D721Med (cell line): ENCODE measurements at places on chromosomes 2 and 18.

DNA sequence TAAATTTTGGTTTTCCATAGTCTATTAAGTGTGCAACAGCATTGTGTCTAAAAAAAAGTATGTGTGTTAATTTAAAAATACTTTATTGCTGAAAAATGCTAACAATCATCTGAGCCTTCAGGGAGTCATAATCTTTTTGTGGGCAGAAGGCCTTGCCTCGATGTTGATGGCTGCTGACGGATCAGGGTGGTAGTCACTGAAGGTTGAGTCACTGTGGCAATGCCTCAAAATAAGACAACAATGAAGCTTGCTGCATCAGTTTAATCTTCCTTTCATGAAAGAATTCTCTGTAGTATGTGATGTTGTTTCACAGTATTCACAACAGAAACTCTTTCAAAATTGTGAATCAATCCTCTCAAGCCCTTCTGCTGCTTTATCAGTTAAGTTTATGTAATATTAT, 31.3 kb downstream of the HDHD2 start:
- DNase-seq, result no peak

GRCh38 chr2:30601375-30601774, 154.3 kb downstream of the LCLAT1 start:
- no peak for DNase-seq

DNA sequence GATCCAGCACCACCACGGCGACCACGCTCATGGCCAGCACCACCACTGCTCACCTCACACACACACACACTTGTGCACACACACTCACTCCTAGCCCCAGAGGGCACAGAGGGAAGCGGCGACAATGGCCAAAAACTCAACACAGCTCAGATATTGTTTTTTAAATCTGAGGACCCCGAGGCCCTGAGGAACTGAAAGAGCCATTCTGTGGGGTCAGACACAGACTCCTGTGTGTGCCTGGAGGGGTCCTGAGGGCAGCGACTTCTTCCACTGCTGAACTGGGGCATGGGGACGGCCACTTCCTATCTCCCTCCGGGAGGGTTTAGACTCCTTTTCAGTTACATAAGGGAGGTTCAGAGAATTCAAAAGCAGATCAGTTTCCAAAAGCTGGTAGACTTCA, 116.6 kb upstream of the PXDN start:
- no peak for DNase-seq

DNA sequence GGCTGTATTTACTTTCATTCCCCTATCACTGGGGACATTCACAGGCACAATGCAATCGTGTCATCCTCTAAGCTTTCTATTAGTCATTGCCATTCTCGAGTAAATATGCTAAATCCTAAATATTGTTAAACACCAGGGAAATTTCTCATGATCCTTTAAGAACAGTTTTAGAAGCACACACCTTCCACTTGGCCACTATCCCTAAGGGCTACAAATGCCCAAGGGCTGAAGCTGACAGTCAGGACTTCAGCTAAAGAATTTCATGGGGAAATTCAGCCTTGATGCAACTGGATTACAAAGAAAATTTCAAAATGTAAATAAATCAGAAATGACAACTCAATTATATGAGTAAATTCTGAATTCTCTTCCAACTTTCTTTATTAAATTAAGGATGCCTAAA, 163.1 kb upstream of the PID1 start:
- DNase-seq, result no peak

DNA sequence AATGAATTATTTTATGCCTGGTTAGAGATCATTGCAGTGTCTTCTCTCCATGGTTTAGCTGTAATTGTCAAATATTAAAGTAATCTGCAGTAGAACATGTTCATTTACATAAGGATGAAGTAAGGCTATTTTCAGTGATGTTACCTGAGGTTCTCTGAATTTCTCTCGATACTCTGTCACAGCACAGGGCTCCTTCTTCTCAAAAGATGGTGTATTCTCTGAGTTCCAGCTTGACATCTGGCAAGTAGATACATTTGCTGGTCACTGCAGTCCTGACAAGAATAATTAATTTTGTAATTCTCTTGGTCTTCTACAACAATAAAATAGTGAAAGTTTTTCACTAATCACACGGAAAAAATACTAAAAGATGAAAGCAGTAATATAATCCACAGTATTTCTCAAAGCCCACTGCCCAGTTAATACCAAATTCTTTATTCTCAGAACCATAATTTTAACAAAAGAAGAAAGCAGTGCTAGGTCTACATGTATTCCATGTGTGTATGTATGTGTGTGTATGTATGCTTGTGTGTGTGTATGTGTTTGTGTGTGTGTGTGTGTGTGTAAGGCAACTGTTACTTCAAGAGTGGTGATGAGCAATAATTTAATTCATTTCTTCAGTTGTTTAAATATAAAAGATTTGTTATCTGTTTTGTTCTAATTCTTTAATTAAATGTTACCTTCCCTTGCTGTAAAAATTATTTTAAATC, 1165.5 kb upstream of the SLC39A10 start:
- DNase-seq, result no peak

DNA sequence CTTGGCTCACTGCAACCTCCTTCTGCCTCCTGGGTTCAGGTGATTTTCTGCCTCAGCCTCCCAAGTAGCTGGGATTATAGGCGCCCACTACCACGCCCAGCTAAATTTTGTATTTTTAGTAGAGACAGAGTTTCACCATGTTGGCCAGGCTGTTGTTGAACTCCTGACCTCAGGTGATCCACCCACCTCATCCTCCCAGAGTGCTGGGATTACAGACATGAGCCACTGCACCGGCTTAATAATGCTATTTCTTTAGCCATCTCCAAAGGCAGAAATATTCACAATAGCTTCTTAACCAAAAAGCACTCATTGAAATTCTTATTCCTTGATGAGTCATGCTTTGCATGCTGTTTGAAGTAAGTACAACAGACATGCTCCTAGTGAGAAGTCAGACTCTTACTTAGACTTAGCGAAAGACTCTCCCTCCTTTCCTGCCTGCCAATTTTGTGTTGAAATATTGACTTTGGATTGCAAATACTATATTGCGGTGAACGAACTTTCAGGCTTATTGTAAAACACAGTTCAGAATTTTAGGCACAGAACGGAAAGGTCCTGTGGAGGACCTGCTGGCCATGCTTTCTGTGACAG, 4.4 kb downstream of the ACTR3 start:
- DNase-seq, result no peak

DNA sequence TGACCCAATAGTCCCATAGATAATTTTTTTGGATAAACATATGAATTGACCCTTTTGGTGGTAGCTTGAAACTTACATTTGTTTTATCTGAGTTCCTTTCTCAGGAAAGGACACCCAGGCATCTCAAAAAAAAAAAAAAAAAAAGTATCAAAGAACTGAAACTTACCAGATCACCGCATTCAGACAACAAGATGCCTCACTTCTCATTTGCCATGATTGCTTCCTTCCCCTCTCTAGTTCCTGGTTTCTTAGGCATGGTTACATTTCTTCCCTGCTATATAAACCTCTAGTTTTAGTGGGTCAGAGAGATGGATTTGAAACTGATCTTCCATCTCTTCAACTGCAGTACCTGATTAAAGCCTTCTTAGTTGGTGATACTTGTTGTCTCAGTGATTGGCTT, 240.1 kb downstream of the ACKR3 start:
- DNase-seq, result no peak

DNA sequence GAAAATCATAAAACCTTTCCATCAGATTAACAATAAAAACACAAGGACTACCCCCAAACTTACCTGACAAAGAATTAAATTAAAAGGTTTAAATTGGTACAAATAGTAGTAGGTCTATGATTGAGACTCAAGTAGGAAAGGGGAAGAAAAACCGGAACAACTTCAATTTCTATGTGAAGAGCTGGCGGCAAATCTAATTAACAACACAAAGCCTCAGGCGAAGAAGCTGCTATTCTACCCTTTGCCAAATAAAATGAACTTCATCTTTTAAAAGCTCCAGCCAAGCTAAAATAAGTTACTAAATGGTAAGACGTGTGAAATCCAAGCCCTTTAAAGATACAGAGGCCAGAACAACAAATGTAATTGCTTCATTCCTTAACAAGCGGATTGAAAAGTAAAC, 146.5 kb downstream of the DLGAP1 start:
- DNase-seq, result no peak

DNA sequence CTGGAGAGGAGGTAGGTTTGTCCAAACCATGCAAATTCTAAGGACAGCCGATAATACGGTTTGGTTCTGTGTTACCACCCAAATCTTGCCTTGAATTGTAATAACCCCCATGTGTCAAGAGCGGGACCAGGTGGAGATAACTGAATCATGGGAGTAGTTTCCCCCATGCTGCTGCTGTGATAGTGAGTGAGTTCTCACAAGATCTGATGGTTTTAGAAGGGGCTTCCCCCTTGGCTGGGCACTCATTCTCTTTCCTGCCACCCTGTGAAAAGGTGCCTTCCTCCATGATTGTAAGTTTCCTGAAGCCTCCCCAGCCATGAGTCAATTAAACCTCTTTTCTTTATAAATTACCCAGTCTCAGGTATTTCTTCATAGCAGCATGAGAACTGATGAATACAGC, 295.2 kb downstream of the NBAS start:
- no peak for DNase-seq
